ENCODE measurements at places on chromosomes 12 and 14.

GRCh38 chr14:23097786-23098185 lies 2.5 kb downstream of the C14orf119 start:
- DNase-seq, result no peak

GRCh38 chr12:75409830-75410229 lies 18.9 kb downstream of the GLIPR1L2 start:
- no peak for DNase-seq

- DNase-seq, result no peak
These were observed 59.8 kb downstream of the MARK3 start for GRCh38 chr14:103444837-103445524.

DNA sequence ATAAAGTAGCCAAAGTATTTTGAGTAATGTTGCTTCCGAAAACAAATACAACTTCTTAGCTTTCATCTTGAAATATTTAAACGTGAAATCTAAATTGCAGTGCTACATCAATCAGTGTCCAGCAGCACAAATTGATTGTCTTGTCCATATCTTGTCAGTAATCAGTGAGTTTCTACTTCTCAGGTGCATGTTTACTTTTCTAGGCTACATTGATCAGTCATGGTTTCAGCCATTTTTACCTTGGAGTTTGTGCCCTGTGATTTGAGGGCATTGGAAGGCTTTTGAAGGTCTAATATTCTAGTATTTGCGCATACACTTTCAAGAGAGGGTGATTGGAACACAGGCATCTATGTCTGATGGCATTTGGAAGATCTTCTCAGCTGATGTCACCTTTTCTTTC lies 12.4 kb downstream of the RMST start:
- DNase-seq, result no peak

DNA sequence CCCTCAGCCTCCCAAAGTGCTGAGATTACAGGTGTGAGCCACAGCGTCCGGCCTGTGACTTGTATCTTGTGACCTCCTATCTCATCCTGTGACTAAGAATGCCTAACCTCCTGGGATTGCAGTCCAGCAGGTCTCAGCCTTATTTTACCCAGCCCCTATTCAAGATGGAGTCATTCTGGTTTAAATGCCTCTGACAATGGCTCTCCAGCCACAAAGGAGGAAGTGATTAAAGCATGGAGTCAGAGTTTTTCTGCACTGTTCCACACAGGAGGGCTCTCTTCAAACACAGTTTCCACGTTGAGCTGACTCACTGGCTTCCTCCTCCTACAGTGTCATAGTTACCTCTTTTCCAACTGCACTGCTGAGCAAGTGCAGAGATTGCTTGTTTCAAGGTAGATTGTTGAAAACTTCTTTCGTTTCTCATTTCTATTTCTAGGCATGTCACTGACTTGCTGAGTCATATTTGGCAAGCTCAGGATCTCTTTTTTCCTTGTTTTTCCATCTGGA lies 383.8 kb downstream of the PCNX1 start:
- DNase-seq, result no peak

GRCh38 chr14:75370416-75371205 lies 57.2 kb upstream of the JDP2 start:
- DNase-seq, result no peak

All from mucosa of descending colon (tissue), 3 donors.